ENCODE measurements at places on chromosomes 2 and 18.

GRCh38 chr2:109059474-109060165, 69.4 kb upstream of the SH3RF3 start:
- DNase-seq = peak; percentile 86

DNA sequence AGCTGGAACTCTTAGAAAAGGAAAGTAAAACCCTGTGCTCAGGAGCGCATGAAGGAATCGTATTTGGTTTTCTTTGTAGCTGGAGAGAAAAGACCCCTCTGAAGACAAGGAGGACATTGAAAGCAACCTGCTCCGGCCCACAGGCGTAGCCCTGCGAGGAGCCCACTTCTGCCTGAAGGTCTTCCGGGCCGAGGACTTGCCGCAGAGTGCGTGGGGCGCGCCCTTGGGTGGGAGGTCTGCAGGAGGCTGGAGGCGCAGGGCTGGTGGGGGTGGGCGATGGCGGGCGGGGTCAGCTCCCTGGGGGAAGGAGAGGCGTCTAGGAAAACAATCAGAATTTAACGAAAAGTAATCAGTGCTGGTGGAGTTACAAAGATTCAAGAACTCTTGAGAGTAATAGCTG, 72.8 kb downstream of the DYSF start:
- no peak for DNase-seq

GRCh38 chr2:9657731-9658130, 26.9 kb upstream of the YWHAQ start:
- DNase-seq = no peak

DNA sequence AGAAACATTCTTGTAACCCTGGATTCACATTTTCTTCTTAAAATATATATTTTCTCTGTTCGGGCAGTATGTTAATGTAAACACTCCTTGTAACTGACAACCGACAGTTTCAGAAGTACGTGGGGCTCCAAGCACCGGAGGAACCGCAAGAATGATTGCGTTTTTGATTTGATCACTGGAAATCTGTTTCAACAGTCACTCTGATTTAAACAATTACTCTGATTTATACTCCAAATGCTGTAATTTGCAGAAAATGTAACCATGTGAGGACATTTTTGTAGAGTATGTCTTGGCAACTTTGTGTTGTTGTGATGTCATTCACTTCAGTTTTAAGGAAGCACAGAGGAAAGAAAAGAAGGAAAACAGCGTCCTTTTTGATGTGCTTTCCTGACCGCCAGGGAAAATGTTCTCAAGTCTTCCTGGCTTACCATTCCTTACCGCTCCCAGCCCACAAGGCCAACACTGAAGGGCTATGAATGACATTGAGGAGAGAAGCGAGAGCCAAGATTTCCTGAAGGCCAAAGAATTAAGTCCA, 77.7 kb downstream of the APOB start:
- DNase-seq = no peak

DNA sequence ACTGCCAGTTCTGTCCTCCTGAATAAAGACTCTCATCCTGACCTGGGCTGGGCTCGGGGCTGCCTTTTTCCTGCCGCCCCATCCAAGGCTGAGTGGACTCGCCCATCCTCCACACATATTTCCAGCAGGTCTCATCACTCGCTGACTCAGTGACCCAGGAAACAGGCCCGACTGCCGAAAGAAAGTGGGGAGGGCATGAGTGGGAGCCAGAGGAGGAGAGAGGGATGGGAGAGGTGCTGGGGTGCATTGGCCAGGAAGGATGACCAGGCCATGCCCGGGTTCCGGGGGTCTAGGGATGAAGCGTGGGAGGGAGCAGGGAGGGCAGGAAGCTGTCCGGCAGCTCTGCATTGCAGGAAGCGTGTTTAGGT, 66.7 kb downstream of the TWIST2 start:
- no peak for DNase-seq

All from left ventricle myocardium superior (tissue), 1 donor.